ENCODE measurements at places on chromosomes 6 and 20. TPM values are rescaled to one million over a fixed set of nuclear protein-coding genes. Genes with fewer than 3 reads are reported as not detected.

The C20orf144 gene
- 0.29 TPM for total RNA-seq

DNA sequence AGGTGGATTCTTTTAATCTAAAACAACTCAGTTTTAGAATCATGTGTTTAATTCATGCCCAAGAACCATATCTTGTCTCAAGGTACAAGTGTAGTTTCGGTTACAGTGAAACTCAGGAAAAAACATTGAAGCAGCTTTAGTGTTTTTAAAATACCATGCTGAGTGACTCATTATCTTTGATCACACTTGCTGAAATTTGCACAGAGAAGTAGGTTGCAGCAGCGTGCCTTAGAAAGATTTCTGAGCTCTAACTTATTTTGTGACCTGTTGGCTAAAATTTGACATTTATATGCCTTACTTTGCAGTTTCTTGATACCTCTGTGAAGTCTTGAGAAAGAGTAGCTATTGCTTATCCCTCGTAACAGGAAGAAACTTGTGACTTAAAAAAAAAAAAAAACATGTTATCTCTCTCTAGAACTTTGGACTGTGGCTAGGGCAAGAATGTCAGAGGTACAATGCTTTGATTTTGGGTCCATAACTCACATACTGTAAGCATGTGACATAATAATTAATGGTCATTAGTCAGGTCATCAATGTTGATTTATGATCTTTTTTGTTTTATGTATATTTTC lies 34.5 kb upstream of the FUCA2 start:
- DNase-seq, result no peak
- H3K27me3 ChIP-seq, result no peaks in the 10 kb centered on the region
- H3K27ac ChIP-seq, result peak overlapping the region; percentile 65
- H3K4me3 ChIP-seq, result no peak overlapping the region

DNA sequence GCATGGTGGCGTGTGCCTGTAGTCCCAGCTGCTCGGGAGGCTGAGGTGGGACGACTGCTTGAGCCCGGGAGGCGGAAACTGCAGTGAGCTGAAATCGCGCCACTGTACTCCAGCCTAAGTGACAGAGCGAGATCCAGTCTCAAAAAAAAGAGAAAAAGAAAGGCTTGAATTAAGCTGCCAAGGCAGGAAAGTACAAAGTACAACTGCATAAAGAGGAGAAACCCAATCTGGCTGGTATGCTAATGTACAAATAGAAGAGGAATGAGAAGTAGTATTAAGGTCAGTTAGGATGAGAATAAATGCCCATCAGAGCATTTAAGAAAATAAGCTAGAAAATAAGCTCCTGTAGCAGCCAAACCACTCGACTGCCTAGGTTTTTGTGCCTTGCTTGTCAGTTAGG lies 23.1 kb upstream of the RPN2 start:
- no peak overlapping the region for H3K27ac ChIP-seq
- H3K27me3 ChIP-seq, result no peaks in the 10 kb centered on the region
- no peaks in the 10 kb centered on the region for H3K36me3 ChIP-seq
- H3K4me1 ChIP-seq, result no peaks in the 10 kb centered on the region
- H3K4me3 ChIP-seq, result no peak overlapping the region
- DNase-seq, result no peak

The MCCD1 gene
- total RNA-seq, result not detected

The SKIC2 gene
- 84.2 TPM for total RNA-seq

The GPX5 gene
- total RNA-seq, result not detected

DNA sequence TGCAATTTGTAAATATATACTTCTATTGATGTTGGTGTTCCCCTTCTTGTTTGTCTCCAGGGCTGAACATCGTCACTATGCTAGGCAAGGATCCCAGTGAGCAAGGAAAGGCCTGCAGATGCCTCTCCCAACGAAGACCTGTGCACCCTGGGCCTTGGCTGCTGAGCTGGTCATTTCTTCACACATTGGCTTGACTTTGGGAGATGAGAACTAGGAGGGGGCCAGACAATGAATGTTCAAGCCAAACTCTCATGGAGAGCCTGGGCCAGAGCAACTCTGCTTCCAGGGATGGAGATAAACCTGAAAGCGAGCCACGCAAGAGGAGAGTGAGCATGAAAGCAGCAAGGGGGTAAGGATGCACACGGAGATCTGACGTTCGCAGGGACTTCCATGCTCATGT lies 104.0 kb downstream of the CLIC5 start:
- no peak overlapping the region for H3K27ac ChIP-seq
- H3K36me3 ChIP-seq, result peaks cover 8% of the 10 kb centered on the region
- DNase-seq, result no peak
- no peak overlapping the region for H3K4me3 ChIP-seq
- no peaks in the 10 kb centered on the region for H3K27me3 ChIP-seq

The RNF39 gene
- 1.5 TPM for total RNA-seq

GRCh38 chr6:99588618-99589289 lies 17.9 kb upstream of the PRDM13 start:
- peaks cover 3% of the 10 kb centered on the region for H3K4me1 ChIP-seq
- H3K27ac ChIP-seq, result no peak overlapping the region
- DNase-seq, result no peak
- peaks cover 88% of the 10 kb centered on the region for H3K27me3 ChIP-seq
- H3K4me3 ChIP-seq, result peak overlapping the region; percentile 90
- no peaks in the 10 kb centered on the region for H3K36me3 ChIP-seq

The TNXB gene
- 22.2 TPM for total RNA-seq

DNA sequence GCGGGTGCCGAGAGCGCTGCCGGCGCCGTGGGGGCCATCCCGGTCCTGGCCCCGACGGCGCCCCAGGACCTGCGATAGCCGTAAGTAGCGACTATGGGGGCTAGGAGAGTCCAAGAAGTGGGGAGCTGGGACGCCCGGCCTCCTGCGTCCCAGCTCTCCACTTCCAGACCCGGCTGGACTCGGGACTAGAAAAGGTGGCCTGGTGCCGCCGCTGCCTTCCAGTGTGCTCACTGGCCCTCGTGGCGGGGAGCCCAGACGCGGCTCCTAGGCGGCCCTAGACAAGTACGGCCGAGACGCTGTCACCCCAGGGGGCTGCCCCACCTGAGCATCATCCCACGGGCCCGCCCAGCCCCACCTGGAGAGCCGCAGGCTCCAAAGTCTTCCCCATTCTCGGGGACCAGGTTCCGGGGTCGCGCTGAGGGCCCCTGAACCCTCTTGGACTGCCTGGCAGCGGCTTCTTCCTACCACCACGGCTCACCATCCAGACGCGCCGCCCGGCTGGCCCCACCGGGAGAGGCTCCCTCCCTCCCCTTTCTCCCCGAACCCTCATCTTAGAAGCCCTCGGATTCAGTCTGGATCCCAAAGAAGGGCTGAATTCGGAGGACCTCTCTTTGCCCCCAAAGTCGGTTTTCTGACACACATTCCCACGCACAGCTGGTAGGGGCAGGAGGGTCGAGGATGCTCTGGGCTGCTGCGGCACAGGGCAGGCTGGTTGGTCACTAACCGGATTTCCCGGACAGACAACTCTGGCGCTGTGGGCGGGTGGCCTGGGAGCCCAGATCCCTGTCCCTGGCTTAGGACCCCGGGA lies 870 bp upstream of the MDFI start:
- H3K27me3 ChIP-seq, result peaks cover 56% of the 10 kb centered on the region
- no peak for DNase-seq
- peaks cover 6% of the 10 kb centered on the region for H3K36me3 ChIP-seq

DNA sequence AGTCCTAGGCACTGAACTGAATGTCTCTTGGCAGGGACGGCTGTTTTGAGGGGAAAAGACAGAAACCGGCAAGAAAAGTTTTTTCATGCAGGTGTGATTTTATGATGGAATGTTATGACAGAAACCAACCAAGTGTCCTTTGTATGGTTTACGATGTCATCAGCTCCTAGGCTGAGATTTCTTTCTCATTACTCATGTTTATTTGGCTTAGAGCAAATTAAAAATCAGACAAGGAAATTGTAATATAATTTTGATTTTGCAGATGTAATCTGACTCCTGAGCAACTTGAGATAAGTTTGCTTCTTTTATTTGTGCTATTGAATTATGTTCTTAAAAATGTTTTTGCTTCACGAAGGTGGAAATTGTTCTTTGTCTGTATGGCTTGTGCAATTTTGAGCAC lies 58.8 kb upstream of the MAP3K7 start:
- H3K27ac ChIP-seq, result no peak overlapping the region
- no peaks in the 10 kb centered on the region for H3K36me3 ChIP-seq
- H3K4me3 ChIP-seq, result no peak overlapping the region
- H3K4me1 ChIP-seq, result peaks cover 7% of the 10 kb centered on the region
- H3K27me3 ChIP-seq, result peaks cover 46% of the 10 kb centered on the region

The CDH26 gene
- total RNA-seq, result 3.6 TPM

DNA sequence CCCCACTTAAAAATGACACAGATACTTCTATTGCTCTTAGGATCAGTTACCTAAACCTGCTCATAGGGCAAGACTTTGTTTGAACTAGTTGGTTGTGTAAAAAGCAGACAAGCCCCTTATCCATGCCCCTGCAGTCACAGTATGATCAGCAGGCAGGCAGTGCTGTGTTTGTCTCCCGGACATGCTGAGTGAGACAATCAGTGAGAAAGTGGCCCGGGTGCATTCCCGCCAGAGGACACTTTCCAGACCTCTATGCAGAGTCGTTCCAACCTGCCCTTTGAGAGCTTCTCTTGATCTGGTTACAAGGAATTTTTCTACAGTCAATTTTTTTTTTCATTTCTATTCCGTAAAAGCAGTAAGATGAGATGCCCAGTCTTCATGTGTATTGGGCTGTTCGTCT lies 6.2 kb downstream of the LSM14B start:
- no peak overlapping the region for H3K4me3 ChIP-seq
- H3K4me1 ChIP-seq, result peaks cover 12% of the 10 kb centered on the region
- H3K36me3 ChIP-seq, result peaks cover 36% of the 10 kb centered on the region
- no peaks in the 10 kb centered on the region for H3K27me3 ChIP-seq
- DNase-seq, result no peak
- peak overlapping the region; percentile 6 for H3K27ac ChIP-seq

- H3K27ac ChIP-seq, result no peak overlapping the region
- no peak for DNase-seq
- peaks cover 16% of the 10 kb centered on the region for H3K4me1 ChIP-seq
- H3K27me3 ChIP-seq, result peaks cover 3% of the 10 kb centered on the region
- H3K36me3 ChIP-seq, result peaks cover 8% of the 10 kb centered on the region
- H3K4me3 ChIP-seq, result no peak overlapping the region
Observed at GRCh38 chr6:152273002-152273401, 364.2 kb downstream of the SYNE1 start.

DNA sequence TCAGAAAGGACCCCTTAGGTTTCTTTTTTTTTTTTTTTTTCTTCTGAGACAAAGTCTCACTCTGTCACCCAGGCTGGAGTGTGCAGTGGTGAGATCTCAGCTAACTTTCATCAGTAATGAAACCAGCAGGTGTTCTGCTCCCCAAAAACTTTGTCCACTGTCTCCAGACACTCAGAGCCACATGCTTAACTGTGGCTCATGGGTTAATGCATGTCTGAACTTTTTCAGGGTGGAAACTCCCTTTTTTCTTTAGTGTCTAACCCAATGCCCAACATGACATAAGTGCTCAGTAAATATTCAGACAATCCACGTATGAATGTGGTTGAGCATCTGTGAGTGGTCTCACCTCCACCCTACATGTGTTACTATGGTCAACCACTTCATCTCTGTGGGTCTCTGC lies 45.4 kb downstream of the MYB start:
- H3K36me3 ChIP-seq, result no peaks in the 10 kb centered on the region
- H3K27ac ChIP-seq, result no peak overlapping the region
- no peak overlapping the region for H3K4me3 ChIP-seq
- no peaks in the 10 kb centered on the region for H3K4me1 ChIP-seq
- peaks cover 4% of the 10 kb centered on the region for H3K27me3 ChIP-seq

GRCh38 chr20:16694161-16694560 lies 35.7 kb upstream of the SNRPB2 start:
- no peak overlapping the region for H3K27ac ChIP-seq
- no peak for DNase-seq
- peaks cover 2% of the 10 kb centered on the region for H3K4me1 ChIP-seq
- H3K27me3 ChIP-seq, result peaks cover 3% of the 10 kb centered on the region

DNA sequence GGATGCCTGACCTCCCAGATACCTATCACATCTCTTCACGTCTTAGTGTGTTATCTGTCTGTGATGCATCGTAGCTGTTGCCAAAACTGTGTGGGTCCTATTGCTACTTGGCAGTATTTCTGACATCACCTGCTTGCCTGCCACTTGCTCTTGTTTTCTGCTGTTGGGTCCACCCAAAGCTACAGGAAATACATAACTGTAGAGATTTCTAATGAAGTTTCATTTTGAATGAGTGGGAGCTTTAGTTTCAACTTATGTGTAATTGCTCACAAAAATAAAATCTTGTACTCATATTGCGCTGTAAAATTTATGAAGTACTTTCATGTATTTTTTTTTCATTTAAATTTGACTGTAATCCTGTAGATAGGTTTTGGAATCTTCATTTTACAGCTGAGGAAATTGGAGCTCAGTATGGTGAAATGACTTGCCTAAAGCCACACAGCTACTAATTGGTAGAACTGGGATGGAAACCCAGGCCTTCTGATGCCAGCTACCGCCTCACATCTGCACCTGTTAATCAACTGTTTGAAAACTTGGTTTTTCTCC lies 113.6 kb upstream of the MAN1A1 start:
- no peak overlapping the region for H3K27ac ChIP-seq
- no peaks in the 10 kb centered on the region for H3K36me3 ChIP-seq
- no peak overlapping the region for H3K4me3 ChIP-seq
- DNase-seq, result no peak

GRCh38 chr6:33018904-33019303 lies 9.5 kb upstream of the HLA-DOA start:
- no peak overlapping the region for H3K4me3 ChIP-seq
- H3K36me3 ChIP-seq, result no peaks in the 10 kb centered on the region
- DNase-seq, result no peak
- peaks cover 12% of the 10 kb centered on the region for H3K4me1 ChIP-seq
- H3K27ac ChIP-seq, result no peak overlapping the region

DNA sequence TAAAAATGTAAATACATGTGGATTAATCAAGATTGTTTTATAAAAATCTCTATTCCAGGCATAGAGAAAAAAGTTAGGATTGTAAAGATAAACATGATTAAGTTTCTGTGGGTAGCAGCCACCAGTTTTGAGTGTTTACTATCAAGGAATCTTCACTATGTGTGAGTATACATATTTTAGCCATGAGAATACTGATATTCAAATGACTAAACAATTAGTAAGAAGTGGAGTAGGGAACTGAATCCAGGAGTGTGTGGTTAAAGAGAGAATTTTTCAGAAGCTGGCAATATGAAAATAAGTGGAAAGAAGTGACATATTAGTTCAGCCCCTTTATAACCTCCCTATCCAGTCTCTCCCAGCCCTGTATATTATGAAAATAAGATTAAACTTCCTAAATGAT lies 10.3 kb downstream of the ELOVL2 start:
- H3K4me1 ChIP-seq, result no peaks in the 10 kb centered on the region
- no peak overlapping the region for H3K4me3 ChIP-seq
- no peaks in the 10 kb centered on the region for H3K36me3 ChIP-seq
- H3K27me3 ChIP-seq, result peaks cover 26% of the 10 kb centered on the region
- H3K27ac ChIP-seq, result no peak overlapping the region

The CLVS2 gene
- 0.62 TPM for total RNA-seq

- no peak overlapping the region for H3K4me3 ChIP-seq
- H3K36me3 ChIP-seq, result no peaks in the 10 kb centered on the region
- DNase-seq, result no peak
- H3K27ac ChIP-seq, result no peak overlapping the region
Observed at GRCh38 chr6:94376876-94377275, 957.5 kb upstream of the EPHA7 start.

- H3K4me3 ChIP-seq, result no peak overlapping the region
- DNase-seq, result no peak
- H3K36me3 ChIP-seq, result no peaks in the 10 kb centered on the region
Observed at GRCh38 chr6:34094474-34095135, 51.3 kb downstream of the GRM4 start.

GRCh38 chr20:64222291-64222735 lies 33.2 kb upstream of the PCMTD2 start:
- H3K36me3 ChIP-seq, result no peaks in the 10 kb centered on the region
- H3K27ac ChIP-seq, result no peak overlapping the region
- DNase-seq, result no peak
- H3K4me1 ChIP-seq, result peaks cover 30% of the 10 kb centered on the region
- no peak overlapping the region for H3K4me3 ChIP-seq

Measured in type B pancreatic cell (in vitro differentiated cells).